ENCODE measurements at places on chromosomes 16 and 17. TPM values are rescaled to one million over a fixed set of nuclear protein-coding genes. Genes with fewer than 3 reads are reported as not detected.

SULT1A2 gene
- polyA plus RNA-seq, result 0.10 TPM

SMIM22 gene
- polyA plus RNA-seq, result 8.4 TPM

IL32 gene
- polyA plus RNA-seq, result 0.31 TPM

SLC16A13 gene
- polyA plus RNA-seq, result 2.7 TPM

NUDT21 gene
- polyA plus RNA-seq, result 81.5 TPM

KRTAP2-3 gene
- polyA plus RNA-seq, result 21.3 TPM

CES1 gene
- 0.11 TPM for polyA plus RNA-seq

CTRL gene
- 0.33 TPM for polyA plus RNA-seq

TMED6 gene
- polyA plus RNA-seq, result 0.22 TPM

IFT20 gene
- polyA plus RNA-seq, result 19.9 TPM

HNF1B gene
- polyA plus RNA-seq, result not detected

TEKT1 gene
- polyA plus RNA-seq, result not detected

PCYT2 gene
- polyA plus RNA-seq, result 38.1 TPM

SULT1A3 gene
- polyA plus RNA-seq, result 10.1 TPM

IST1 gene
- polyA plus RNA-seq, result 187 TPM

KCTD11 gene
- polyA plus RNA-seq, result 33.7 TPM

BAHCC1 gene
- 0.80 TPM for polyA plus RNA-seq

NPIPA8 gene
- 0.88 TPM for polyA plus RNA-seq

GGT6 gene
- 0.93 TPM for polyA plus RNA-seq

SCNN1B gene
- polyA plus RNA-seq, result 0.92 TPM

DNAH17 gene
- 0.46 TPM for polyA plus RNA-seq

ITGAX gene
- polyA plus RNA-seq, result 0.11 TPM

ZSCAN10 gene
- not detected for polyA plus RNA-seq

ZP2 gene
- polyA plus RNA-seq, result not detected

HBA1 gene
- polyA plus RNA-seq, result not detected

MAPT gene
- 0.15 TPM for polyA plus RNA-seq

HOXB1 gene
- polyA plus RNA-seq, result not detected

HS3ST4 gene
- not detected for polyA plus RNA-seq

WRAP53 gene
- polyA plus RNA-seq, result 8.2 TPM

AIPL1 gene
- not detected for polyA plus RNA-seq

LGALS9C gene
- polyA plus RNA-seq, result 1.7 TPM

SLC5A11 gene
- 0.07 TPM for polyA plus RNA-seq

ACSM2A gene
- not detected for polyA plus RNA-seq

TNRC6C gene
- 0.34 TPM for polyA plus RNA-seq

CSH2 gene
- polyA plus RNA-seq, result not detected

CUEDC1 gene
- 18.7 TPM for polyA plus RNA-seq

PRSS36 gene
- 0.95 TPM for polyA plus RNA-seq

PRCD gene
- polyA plus RNA-seq, result 0.65 TPM

BLMH gene
- polyA plus RNA-seq, result 1.7 TPM

SLFN14 gene
- polyA plus RNA-seq, result not detected

SPIRE2 gene
- polyA plus RNA-seq, result 1.7 TPM

TBC1D3B gene
- 0.71 TPM for polyA plus RNA-seq

CCDC43 gene
- 22.8 TPM for polyA plus RNA-seq

PPM1E gene
- polyA plus RNA-seq, result 0.01 TPM

PLA2G10 gene
- 3.2 TPM for polyA plus RNA-seq

KRT27 gene
- not detected for polyA plus RNA-seq

CCDC78 gene
- 4.1 TPM for polyA plus RNA-seq

ARHGAP44 gene
- 2.2 TPM for polyA plus RNA-seq

CENPX gene
- polyA plus RNA-seq, result 52.0 TPM

WSB1 gene
- polyA plus RNA-seq, result 135 TPM

KRT15 gene
- polyA plus RNA-seq, result 505 TPM

SMIM36 gene
- not detected for polyA plus RNA-seq

HOXB6 gene
- polyA plus RNA-seq, result 0.62 TPM

PRR35 gene
- not detected for polyA plus RNA-seq

MSLN gene
- polyA plus RNA-seq, result 8.5 TPM

ZFP3 gene
- polyA plus RNA-seq, result 3.0 TPM

EVI2A gene
- polyA plus RNA-seq, result 0.12 TPM
